ENCODE measurements at places on chromosomes 5 and 9.

DNA sequence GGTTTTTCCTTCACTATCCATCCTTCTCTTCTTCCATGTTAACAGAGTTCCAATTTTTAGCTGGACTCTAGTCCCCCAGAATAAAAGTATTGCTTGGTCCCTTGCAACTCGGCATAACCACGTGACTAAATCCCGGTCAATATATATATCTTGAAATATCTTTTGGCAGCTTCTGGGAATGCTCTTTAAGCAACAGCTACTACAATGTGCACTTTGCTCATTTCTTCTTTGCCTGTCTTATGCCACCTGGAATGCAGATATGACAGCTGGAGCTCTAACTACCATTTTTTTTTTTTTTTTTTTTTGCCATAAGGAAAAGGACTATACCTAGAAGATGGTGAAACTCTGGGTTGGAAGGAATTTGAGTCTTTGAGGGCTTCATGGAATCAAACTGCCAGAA, 82.6 kb downstream of the GCNT4 start:
- DNase-seq, result no peak

DNA sequence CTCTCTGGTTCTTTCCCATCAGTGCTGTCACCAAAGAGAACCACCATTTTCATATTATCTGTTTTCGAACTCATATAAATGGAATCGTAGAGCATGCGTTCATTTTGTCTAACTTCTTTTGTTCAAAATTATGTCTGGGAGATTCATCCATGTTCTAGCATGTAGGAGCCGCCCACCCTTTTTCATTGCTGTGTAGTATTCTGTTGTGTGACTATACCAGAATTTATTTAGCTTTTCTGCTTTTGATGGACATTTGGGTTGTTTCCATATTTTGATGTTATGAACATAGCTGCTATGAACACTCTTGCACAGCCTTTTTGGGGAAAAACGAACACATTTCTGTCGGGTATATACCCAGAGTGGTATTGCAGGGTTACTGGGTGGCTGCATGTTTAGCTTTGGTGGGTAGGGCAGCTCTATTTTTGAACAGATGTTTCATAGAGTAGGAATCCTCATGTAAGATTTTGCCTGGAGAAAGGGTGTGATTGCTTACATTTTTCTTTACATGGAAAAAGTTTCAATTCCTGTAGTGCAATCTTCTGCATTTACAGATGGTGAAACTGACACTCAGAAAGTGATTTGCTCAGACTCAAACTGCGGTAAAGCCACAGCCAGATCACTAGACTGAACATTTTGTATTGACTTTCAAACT, 100.2 kb upstream of the IL12B start:
- DNase-seq, result no peak

GRCh38 chr5:37792975-37793631, 46.7 kb downstream of the GDNF start:
- DNase-seq, result peak; percentile 18

DNA sequence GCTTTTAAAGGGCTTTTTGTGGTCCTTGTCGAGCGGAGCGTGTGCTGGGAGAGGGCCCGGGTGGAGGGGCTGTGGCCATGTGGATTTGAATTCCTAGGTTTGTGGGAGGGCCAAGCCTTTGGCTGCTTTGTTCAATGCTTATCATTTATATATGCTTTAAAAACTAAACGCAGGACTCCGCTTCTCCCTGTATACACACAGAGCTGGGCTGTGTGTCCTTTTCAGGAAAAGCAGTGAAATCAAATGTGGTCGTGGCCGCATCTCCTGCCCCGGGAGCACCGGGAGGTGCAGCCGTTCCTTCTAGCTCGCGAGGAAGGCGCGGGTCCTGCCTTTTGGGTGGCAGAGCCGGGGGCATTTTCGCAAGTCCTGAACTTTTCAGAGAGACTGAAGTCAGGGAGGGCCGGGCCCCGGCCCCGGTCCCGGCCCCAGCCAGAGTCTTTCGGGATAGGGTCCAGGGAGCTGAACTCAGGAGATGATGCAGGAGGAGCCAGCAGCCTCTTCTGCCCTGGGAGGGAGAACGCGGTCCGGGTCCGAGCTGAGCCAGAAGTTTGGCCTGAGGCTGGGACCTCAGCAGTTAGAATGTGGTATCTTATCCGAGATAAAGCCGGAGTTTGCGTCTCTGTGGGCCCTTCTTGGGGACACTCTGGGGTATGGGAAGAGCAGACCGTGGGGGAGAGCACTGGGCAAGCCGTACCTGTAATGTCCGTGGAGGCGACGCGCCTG, 158.8 kb downstream of the C9orf152 start:
- peak; percentile 34 for DNase-seq

DNA sequence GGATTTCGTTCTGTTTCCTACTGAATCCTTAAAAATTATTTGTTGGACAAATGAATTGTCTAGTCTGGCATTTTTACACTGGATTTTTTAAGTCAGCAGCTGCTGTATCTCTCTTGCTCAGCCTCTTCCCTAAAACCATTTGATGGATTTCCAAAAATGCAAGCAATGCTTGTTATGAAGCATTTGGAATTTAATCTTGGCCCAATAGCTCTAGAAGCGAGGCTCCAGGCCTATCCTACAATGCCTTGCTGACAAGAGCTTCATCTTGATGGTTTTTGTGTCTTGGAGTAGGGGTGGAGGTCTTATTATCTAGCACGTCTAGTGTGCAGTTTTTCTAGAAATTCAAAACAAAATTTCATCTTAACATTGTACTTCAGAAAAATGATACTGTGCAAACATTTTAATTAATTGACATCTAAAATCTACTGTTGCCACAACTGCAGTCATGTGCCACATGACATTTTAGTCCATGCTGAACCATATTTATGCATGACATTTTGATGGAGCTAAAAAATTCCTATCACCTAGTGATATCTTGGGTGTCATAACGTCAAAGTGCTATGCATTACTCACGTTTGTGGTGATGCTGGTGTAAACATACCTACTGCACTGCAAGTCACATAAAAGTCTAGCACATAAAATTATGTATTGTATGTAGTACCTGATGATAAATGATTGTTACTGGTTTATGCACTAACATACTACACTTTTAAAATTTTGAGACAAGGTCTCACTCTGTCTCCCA, 5.9 kb upstream of the RAD23B start:
- no peak for DNase-seq

DNA sequence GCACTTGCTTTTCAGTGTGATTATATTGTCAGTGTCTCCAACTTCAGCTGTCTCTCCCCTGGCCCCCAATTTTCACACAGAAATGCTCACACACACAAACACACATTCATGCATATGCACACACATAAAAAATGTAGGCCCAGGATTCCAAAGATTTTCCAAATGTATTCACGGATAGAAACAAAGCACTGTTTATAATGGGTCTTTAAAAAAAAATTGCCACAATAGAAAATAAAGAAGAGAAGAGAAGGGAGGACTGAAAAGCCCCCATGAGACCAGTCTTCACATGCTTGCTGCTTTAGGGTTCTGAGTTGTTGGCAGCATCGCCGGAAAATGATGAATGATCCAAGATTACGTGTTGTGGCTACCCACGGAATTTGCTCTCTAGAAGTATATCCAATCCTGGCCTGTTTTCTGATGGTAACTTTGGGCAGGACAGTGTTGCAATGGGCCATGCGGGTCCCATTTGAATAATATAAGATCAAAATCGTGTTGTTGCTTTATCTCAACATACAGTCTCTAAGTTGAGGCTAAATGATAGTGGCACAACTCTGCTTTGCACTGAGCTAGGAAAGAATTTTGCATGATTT, 36.2 kb upstream of the ACO1 start:
- DNase-seq, result no peak

- DNase-seq, result no peak
Measured at GRCh38 chr9:121023064-121023463, 27.0 kb downstream of the C5 start.

DNA sequence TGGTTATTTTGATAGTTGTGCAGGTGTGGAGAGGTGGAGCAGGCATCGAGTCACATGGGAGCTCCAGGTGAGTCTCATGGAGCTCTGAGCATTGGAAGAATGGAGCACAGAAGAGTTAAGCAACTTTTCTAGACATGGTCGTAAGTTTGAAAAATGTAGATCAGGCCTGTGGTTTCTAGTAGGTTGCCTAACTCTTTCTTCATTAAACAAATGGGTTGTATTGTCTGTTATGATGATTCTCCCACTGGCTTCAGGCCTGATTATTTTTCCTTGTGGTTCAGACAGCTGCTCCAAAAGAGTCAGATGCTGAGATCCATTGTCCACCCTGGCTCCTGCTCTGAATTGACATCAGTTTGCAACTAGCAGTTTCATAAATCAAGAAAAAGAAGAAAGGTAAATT, 80.3 kb upstream of the RPS23 start:
- DNase-seq, result no peak

- DNase-seq, result no peak
Measured at GRCh38 chr9:129285979-129286772, 108.1 kb upstream of the IER5L start.

DNA sequence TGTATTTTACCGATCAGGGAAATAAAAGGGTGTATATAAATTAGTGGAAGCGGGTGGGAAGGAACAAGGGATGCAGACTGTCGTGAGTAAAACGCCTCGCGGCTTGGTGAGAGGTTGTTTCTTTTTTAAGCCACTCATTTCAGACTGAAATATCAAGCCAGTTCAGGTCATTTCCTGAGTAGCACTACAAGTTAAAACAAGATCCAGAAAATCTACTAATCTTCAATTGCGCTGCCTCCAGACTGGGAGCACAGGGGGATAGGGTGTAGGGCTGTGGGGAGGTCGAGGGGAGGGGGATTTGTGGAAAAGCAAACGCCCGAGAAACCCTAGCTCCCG, 140.8 kb downstream of the TSSK1B start:
- no peak for DNase-seq

DNA sequence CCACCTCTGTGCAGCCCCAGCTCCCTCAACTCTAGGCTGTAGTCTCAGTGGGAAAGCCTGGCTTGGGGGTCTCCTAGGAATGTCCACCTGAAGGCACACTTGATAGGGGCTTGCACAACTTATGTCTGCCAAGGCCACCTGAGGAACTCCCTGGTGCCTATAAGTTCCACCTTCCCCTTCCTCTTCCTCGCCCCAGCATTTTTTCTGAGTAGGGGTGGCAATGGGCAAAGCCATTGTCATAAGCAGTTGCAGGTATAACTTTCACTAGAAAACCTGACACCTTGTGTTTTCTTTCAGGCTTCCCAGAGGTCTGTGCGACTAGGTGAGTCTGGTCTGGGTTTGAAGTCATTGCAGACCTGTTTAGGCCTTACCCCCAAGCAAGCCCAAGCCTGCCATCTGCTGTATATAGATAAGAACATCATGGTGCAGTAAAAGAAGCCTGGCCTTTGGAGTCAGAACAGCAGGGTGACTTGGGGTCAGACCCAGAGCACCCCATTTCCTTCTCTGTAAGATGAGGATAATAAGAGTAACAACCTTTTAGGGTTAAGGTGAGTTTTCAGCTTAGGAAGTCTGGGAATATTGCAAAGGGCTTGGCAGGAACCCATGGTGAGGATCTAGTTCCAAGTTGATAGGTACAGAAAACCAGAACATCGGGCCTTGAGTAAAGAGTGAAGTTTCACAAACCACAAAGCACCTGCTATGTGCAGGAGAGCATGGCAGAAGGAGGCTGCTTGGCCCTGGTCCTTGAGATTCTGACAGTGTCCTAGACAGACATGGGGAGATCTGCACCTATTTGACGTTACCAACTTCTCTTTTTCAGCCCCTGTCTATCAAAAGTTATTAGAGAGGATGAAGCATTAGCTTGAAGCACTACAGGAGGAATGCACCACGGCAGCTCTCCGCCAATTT, 33.8 kb downstream of the TGFBI start:
- DNase-seq, result peak; percentile 80

DNA sequence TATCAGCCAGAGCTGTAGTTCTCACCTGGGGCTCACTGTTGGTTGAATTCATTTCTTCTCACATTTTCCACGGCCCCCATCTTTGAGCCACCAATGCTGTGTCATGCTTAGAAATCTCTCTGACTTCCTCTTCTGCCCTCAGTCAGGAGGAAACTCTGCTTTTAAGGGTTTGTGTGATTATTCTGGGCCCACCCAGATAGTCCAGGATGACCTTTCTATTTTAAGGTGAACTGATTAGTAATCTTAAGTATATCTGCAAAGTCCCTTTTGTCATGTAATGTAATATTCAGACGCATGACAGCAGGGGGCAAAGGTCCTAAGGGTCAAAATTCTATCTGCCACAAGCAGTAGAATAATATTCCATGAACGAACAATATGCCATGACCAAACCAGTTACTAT, 88.4 kb downstream of the AK8 start:
- no peak for DNase-seq

- DNase-seq, result peak; percentile 89
Measured at GRCh38 chr5:124867137-124867704, 120.8 kb upstream of the ZNF608 start.

DNA sequence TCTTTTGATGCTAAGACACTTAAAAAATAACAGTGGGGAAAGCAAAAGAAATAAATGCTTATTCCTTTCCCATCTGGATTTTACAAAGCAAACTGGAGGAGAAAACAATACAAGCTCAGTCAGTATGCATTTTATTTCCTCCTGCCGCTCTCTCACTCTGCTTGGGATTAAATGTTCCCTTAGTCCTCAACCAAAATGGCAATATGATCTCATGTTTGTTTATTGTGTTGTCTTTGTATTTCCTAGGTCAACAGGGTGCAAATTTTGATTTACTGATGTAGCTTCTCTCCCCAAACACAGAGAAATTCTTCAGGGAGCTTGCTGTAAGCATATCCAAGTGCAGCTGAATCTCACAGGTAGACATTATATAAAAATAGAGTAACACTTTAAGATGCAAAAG, 92.1 kb upstream of the ERBIN start:
- DNase-seq, result no peak

DNA sequence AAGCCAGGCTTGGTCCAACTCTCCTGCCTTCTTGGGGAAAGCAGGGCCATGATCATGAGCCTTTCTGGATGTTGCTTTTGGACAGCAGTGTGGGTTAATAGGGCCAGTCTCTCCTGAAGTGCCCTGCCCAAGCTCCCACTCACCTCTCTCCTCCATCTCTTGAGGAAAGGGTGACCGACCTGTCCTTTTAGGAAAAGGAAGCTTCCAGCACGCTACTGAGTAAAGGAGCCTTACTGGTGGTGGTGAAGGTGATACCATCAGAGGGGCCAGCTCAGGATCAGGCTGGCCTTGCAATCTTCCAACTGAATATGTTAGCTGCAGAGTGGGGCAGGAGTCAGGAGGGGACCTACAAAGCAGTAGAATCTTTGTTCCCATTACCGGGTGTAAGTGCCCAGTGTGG, 2.2 kb upstream of the RGS3 start:
- no peak for DNase-seq

GRCh38 chr5:137612576-137612975, 113.5 kb upstream of the SPOCK1 start:
- no peak for DNase-seq

GRCh38 chr9:100505564-100506159, 32.7 kb downstream of the TMEFF1 start:
- peak; percentile 38 for DNase-seq

DNA sequence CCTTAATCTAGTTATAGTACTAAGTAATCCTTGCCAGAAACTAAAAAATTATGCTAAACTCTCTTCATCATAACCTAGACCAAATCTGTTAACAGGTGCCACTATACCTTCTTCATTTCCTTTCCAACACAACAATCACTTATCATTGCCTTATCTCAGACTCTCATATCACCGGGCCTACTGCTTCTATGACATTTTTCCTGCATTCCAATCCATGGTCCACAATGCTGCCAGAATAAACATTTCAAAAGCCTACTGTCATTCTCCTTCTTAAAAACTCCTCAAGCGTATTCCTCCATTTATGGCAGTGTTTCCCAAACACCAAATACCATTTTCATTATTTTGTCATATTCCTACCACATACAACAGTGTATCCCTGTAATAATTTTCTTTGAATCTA, 6.5 kb downstream of the PPP6C start:
- no peak for DNase-seq
